ENCODE measurements at places on chromosomes 6 and 20. TPM values are rescaled to one million over a fixed set of nuclear protein-coding genes. Genes with fewer than 3 reads are reported as not detected.
A peak's percentile ranks its signal among the peaks of the same experiment; 100 is the strongest.

FITM2 gene
- 2.2 TPM for total RNA-seq

APOBEC2 gene
- total RNA-seq, result not detected

- DNase-seq, result no peak
Measured at GRCh38 chr20:24894967-24895366, 54.1 kb upstream of the CST7 start.

DNA sequence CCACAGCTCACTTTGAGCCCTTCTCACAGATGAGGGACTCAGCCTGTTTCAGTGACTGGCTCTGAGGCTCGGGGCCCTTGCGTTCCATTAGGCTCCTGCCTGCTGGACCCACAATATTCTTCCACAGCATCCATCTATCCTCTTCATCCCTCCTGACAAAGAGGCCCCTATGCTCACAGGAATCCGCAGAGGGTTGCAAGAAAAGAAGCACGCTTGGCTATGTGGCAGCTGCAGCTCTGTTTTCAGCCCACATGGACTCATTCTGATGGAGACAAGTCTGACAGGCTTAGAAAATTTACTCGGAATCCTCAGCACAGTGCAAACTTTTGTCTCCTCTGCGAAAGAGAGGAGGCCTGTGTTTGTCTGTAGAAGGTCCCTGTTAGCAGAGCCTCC is 207.5 kb downstream of the SYNDIG1 start:
- DNase-seq, result no peak

GRCh38 chr6:32792901-32793435 is 23.8 kb downstream of the HLA-DOB start:
- no peak for DNase-seq

DNA sequence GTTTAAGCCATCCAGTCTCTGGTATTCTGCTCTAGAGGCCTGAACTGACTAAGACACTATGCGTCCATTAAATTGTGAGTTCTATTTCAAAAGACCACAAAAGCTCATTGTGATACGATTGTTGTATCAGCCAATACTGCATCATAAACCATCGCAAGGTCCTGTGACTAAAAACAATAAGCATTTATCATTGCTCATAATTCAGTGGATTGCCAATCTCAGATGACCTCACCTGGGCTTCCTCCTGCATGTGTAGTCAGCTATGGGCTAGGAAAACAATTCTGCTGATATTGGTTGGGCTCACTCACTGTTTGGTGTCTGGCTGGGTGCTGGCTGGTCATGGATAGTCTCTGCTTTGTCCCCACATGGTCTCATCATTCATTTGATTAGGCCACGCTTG is 592.7 kb upstream of the BTBD3 start:
- DNase-seq, result no peak

HTR1E gene
- not detected for total RNA-seq

- DNase-seq, result no peak
Measured at GRCh38 chr6:37636801-37637561, 60.7 kb downstream of the MDGA1 start.

- DNase-seq, result no peak
Measured at GRCh38 chr6:5205877-5206850, 54.6 kb downstream of the LYRM4 start.

- DNase-seq, result no peak
Measured at GRCh38 chr6:138396709-138397108, 7.3 kb upstream of the HEBP2 start.

DNA sequence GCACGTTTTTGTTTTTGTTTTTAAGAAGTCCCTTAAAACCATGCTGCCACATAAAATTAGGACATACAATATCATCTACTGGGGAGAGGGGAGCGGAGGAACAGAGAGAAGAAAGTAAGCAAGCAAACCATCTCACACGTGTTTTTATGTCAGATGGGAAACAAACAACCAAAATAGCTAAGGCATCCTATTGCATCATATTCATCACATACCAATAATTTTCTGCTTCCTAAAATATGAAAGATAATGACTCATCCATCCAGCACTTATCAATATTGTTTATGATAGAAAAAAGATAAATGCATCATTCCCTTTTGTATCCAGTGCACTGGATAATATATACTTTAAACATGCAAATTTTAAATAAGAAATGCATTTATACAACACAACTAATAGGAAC is 329.6 kb downstream of the RNGTT start:
- no peak for DNase-seq

RFX6 gene
- total RNA-seq, result not detected

DNA sequence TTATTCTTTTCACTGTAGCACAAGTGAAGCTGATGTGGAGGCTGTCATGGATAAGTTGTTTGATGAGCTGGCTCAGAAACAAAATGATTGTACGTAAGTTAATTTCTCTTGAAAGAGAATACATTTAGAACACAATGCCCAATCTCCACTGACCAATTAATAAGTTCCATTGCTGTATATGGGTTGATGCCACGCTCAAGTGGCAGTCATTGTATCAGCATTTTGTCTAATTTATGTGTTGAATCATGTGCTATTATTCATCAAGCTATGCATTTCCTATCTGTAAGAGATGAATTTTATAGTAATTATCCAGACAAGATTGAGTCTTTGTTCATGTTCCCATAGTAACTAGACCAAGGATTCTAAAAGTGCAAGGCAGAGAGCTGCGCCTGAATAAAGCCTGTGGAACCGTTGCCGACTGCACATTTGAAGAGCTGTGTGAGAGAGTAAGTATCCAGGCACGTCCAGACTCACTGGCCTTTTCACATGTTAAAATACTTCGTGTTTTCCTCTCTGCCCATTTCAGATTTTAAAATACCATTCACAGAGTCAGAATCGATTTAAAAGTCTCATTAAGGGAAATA is 83.8 kb upstream of the FOXO3 start:
- DNase-seq, result no peak

- DNase-seq, result no peak
Measured at GRCh38 chr6:163206196-163206595, 208.3 kb upstream of the QKI start.

GRCh38 chr20:3406481-3407039 is 909 bp downstream of the DNAAF9 start:
- no peak for DNase-seq

DNA sequence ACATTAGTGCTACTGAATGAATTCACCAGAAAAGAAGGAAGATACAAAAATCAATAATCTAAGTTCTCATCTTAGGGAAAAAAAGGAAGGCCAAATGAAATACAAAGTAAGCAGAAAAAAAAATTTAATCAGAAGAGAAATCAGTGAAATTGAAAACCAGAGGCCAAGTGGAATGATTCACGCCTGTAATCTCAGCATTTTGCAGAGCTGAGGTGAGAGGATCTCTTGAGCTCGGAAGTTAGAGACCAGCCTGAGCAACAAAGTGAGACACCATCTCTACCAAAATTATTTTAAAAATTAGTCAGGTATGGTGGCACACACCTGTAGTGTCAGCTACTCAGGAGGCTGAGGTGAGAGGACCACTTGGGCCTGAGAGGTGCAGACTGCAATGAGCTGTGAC is 21.2 kb upstream of the ASF1A start:
- DNase-seq, result no peak

DNA sequence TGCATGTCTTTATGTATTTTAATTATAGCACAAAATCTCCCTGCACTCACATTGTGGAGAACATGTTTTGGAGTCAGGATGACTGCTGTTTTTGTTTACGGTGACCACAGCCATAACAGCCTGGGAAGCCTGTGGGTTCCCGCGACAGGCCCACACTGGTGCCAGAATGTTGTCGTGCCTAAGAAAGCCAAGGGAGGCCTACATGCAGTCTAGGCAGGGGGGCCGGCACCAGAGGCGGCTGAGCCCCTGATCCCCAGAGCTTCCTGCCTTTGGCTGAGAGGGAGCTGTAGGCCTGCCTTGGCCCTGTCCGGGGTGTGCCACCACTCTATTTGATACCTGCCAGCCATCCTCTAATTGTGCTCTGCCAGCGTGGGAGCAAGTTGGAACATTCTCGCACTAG is 46.7 kb downstream of the TBC1D7 start:
- no peak for DNase-seq

GRCh38 chr20:7090811-7091210 is 323.3 kb downstream of the BMP2 start:
- DNase-seq, result no peak

DNA sequence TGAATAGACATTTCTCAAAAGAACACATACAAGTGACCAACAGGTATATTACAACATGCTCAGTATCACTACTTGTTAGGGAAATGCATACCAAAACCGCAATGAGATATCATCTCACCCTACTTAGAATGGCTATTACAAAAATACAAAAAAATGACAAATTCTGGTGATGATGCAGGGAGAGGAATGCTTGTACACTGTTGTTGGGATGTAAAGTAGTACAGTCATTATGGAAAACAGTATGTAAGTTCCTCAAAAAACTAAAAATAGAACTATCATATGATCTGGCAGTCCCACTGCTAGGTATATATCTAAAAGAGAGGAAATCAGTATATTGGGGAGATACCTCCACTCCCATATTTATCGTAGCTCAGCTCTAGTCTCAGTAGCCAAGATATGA is 10.9 kb upstream of the SLC17A5 start:
- no peak for DNase-seq

NKAIN2 gene
- total RNA-seq, result 16.7 TPM

DNA sequence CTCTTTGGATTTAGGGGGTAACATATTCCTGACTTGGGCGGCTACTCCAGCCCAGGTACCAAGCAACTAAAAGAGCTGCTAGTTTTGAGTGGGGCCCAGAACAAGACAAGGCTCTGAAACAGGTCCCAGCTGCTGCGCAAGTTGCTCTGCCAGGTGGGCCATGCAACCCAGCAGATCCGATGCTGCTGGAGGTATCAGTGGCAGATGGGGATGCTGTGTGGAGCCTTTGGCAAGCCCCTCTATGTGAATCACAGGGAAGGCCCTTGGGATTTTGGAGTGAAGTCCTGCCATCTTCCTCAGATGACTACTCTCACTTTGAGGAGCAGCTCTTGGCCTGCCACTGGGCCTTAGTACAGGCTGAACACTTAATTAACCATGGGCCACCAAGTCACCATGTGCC is 43.7 kb upstream of the VSX1 start:
- DNase-seq, result no peak

DNA sequence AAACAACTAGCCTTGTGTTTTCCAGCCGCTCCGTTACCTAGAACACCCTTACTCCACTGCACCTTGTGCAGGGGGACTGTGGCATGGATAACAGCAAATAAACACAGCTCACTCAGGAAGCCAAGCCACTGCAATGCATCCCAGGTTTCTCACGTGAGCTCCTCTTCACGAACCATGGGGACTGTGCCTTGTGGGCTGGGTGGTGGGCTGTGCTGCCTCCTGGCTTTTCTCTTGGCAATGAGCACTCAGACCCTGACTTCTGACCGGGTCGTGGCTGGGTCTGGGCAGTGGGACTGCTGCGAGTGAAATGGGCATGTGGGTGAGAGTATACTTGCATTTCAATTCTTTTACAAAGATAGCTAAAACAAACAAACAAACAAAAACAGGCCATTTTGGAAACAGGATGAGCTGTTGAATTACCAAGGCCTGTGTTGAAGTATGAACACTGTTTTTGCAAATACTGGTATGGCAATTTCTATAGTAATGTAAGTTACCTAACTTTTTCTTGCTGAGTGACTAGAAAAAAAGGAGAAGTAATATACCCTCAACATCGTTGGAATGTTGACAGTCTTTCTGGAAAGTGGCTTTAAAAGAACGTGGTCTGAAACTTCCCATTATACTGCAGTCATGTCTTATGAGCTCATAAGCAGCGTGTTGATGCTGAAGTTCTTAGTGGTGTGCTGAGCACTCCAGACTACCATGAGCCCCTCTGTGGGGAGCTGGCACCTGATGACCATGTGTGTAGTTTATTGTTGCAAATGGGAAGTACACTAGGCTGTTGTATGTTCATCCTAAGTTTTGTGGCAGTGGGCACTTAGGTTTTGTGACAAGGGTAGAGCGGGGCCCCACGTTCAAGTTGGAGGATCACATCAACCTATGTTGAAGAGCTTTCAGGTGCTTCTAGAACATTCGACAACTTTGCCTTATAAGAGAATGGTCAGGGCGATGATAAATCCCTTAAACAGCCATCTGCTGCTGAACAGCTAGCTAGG is 120.4 kb downstream of the ARMC2 start:
- DNase-seq, result peak; percentile 38

GRCh38 chr20:4043796-4044195 is 28.4 kb upstream of the RNF24 start:
- no peak for DNase-seq

NFKBIL1 gene
- total RNA-seq, result 33.7 TPM

BPIFB4 gene
- total RNA-seq, result not detected

- DNase-seq, result no peak
Measured at GRCh38 chr6:117548797-117549301, 53.5 kb downstream of the GOPC start.

DNA sequence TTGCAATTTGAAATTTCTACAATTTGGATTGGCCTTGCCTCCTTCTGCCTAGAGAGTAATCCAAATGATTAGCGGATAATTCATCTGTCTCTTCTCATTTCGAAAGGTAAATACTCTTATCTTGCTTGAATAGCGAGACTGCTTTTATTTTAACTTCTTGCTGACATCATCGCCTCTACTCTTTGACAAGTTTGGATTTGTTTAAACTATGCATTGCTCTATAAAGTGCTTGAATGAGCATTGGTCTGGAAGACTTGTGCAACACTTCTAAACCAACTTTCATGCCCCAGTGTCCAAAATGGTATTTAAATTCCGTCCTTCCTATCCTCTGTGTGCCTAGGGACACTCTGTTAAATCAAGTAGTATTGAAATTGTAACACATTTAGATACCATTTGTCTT is 384.1 kb upstream of the SLC35B3 start:
- no peak for DNase-seq

- DNase-seq, result no peak
Measured at GRCh38 chr6:73860303-73860702, 164.3 kb downstream of the CD109 start.

CAP2 gene
- total RNA-seq, result under 0.01 TPM

- no peak for DNase-seq
Measured at GRCh38 chr6:5058254-5058653, 26.9 kb upstream of the PPP1R3G start.

GRCh38 chr6:108250240-108250866 is 10.5 kb downstream of the SNX3 start:
- peak; percentile 41 for DNase-seq

DNA sequence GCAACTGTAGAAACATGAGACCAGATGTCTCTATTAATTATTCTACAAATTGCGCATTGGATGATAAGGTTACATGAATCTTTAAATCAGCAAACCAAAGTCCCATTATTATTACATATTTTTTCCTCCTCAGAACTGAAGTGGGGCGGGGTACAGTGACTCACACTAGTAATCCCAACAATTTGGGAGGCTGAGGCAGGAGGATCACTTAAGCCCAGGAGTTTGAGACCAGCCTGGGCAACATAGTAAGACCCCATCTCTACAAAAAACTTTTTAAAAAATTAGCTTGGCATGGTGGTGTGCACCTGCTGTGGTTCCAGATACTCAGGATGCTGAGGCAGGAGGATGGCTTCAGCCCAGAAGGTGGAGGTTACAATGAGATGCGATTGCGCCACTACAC is 29.0 kb downstream of the HFE start:
- DNase-seq, result no peak

PACSIN1 gene
- 1.6 TPM for total RNA-seq

- no peak for DNase-seq
Measured at GRCh38 chr6:152671171-152671570, 26.5 kb upstream of the MYCT1 start.

- no peak for DNase-seq
Measured at GRCh38 chr20:61042506-61043385, 209.3 kb upstream of the CDH4 start.

- DNase-seq, result no peak
Measured at GRCh38 chr6:5851261-5851757, 155.4 kb downstream of the NRN1 start.

INSM1 gene
- not detected for total RNA-seq

BCAS4 gene
- 22.4 TPM for total RNA-seq

GRCh38 chr6:110491644-110492317 is 15.4 kb upstream of the SLC22A16 start:
- no peak for DNase-seq

Measured in hematopoietic multipotent progenitor cell (in vitro differentiated cells).